Left ventricle myocardium inferior (tissue), 1 donor: ENCODE measurements at places on chromosomes 1 and 21. TPM values are rescaled to one million over a fixed set of nuclear protein-coding genes. Genes with fewer than 3 reads are reported as not detected.

The DHRS3 gene
- 89.7 TPM for total RNA-seq

DNA sequence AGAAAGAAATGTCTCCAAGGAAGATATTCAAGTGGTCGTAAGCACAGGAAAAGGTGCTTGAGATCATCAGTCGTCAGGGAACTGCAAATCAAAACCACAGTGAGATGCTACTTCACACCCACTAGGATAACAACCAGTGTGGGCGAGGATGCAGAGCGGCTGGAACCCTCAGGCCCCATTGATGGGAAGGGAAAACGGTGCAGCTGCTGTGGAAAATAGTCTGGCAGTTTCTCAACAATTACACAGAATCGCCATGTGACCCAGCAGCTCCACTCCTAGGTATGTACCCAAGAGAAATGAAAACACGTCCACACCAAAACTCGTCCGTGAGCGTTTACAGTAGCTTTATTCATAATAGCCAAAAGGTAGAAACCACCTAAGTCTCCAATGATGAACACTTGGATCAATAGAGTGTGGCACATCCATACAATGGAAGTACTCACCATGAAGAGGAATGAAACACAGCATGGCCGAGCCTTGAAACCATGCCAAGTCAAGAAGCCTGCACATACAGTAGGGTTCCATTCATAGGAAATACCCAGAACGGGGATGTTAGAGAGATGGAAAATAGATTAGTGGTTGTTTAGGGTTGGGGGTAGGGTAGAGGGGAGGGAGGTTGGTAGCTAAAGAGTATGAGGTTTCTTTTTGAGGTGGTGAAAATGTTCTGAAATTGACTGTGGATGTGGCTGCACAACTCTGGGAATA is 6.1 kb downstream of the DFFB start:
- H3K27ac ChIP-seq = no peak overlapping the region
- no peaks in the 10 kb centered on the region for H3K27me3 ChIP-seq
- DNase-seq = no peak
- peaks cover 25% of the 10 kb centered on the region for H3K36me3 ChIP-seq
- peaks cover 2% of the 10 kb centered on the region for H3K4me1 ChIP-seq

GRCh38 chr1:26829184-26829911 is 2.9 kb downstream of the ZDHHC18 start:
- peak overlapping the region; percentile 88 for H3K4me3 ChIP-seq
- peak overlapping the region; percentile 86 for H3K27ac ChIP-seq
- no peak for DNase-seq
- H3K36me3 ChIP-seq = peaks cover 29% of the 10 kb centered on the region
- H3K4me1 ChIP-seq = peaks cover 46% of the 10 kb centered on the region
- no peaks in the 10 kb centered on the region for H3K27me3 ChIP-seq

GRCh38 chr1:214552174-214552608 is 789 bp upstream of the PTPN14 start:
- H3K4me1 ChIP-seq = peaks cover 55% of the 10 kb centered on the region
- H3K27me3 ChIP-seq = no peaks in the 10 kb centered on the region
- H3K27ac ChIP-seq = peak overlapping the region; percentile 100
- H3K4me3 ChIP-seq = peak overlapping the region; percentile 88

The DNAJC28 gene
- total RNA-seq = 6.5 TPM

The CD1B gene
- total RNA-seq = not detected

DNA sequence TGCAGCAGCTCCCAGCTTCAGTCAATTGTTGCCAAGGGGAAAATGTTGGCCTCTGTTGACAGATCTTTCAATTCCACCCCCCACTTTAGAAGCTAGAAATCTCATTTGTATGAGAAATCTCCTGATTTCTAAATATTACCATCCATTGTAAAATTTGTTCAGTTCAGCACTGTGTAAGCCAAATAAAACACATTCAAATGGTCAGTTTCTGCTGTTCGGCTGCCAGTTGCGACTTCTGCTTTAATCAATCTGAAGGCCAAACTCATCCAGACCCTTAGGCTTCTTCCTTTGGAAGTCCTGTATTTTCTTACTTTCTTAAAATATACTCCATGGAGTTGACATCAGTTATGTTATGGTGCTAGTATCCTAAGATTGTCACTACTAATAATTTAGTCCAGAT is 281.2 kb upstream of the ZRANB2 start:
- no peak overlapping the region for H3K27ac ChIP-seq
- no peak for DNase-seq
- no peaks in the 10 kb centered on the region for H3K27me3 ChIP-seq
- H3K4me1 ChIP-seq = no peaks in the 10 kb centered on the region
- no peaks in the 10 kb centered on the region for H3K36me3 ChIP-seq

GRCh38 chr1:178344513-178345091 is 152.2 kb downstream of the CLEC20A start:
- peak overlapping the region; percentile 28 for H3K4me3 ChIP-seq
- peaks cover 76% of the 10 kb centered on the region for H3K4me1 ChIP-seq
- no peaks in the 10 kb centered on the region for H3K36me3 ChIP-seq

The ADORA1 gene
- 16.4 TPM for total RNA-seq

- H3K4me3 ChIP-seq = no peak overlapping the region
- H3K27me3 ChIP-seq = no peaks in the 10 kb centered on the region
- peaks cover 75% of the 10 kb centered on the region for H3K4me1 ChIP-seq
These were observed 38.8 kb downstream of the RCAN1 start for GRCh38 chr21:34576041-34576511.

The SPATA45 gene
- not detected for total RNA-seq

GRCh38 chr1:210773450-210773849 is 360.5 kb downstream of the KCNH1 start:
- no peaks in the 10 kb centered on the region for H3K4me1 ChIP-seq
- H3K36me3 ChIP-seq = no peaks in the 10 kb centered on the region
- no peaks in the 10 kb centered on the region for H3K27me3 ChIP-seq
- H3K4me3 ChIP-seq = no peak overlapping the region
- DNase-seq = no peak

The SUSD4 gene
- 2.5 TPM for total RNA-seq

DNA sequence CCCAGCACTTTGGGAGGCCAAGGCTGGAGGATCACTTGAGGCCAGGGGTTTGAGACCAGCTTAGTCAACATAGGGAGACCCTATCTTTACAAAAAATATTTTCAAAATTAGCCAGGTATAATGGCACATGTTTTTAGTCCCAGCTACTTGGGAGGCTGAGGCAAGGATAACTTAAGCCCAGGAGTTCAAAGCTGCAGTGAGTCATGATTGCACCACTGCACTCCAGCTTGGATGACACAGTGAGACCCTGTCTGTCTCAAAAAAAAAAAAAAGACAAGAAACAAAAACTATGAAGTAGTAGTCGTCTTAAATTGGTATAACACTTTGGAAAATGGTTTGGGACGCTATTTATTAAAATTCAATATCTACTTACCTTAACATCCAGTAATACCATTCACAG is 7.7 kb downstream of the AIM2 start:
- peaks cover 2% of the 10 kb centered on the region for H3K4me1 ChIP-seq
- H3K27ac ChIP-seq = no peak overlapping the region
- no peak for DNase-seq
- H3K27me3 ChIP-seq = no peaks in the 10 kb centered on the region

The FCRL6 gene
- total RNA-seq = 0.33 TPM

- H3K36me3 ChIP-seq = peaks cover 7% of the 10 kb centered on the region
- peaks cover 81% of the 10 kb centered on the region for H3K4me1 ChIP-seq
- no peak for DNase-seq
- H3K4me3 ChIP-seq = peak overlapping the region; percentile 40
- no peaks in the 10 kb centered on the region for H3K27me3 ChIP-seq
These were observed 20.0 kb downstream of the AHCYL1 start for GRCh38 chr1:110004583-110004982.

GRCh38 chr1:54028306-54029251 is 10.6 kb upstream of the LDLRAD1 start:
- H3K27ac ChIP-seq = peak overlapping the region; percentile 4
- DNase-seq = no peak
- H3K4me1 ChIP-seq = peaks cover 14% of the 10 kb centered on the region
- H3K4me3 ChIP-seq = no peak overlapping the region
- H3K27me3 ChIP-seq = no peaks in the 10 kb centered on the region
- peaks cover 37% of the 10 kb centered on the region for H3K36me3 ChIP-seq

DNA sequence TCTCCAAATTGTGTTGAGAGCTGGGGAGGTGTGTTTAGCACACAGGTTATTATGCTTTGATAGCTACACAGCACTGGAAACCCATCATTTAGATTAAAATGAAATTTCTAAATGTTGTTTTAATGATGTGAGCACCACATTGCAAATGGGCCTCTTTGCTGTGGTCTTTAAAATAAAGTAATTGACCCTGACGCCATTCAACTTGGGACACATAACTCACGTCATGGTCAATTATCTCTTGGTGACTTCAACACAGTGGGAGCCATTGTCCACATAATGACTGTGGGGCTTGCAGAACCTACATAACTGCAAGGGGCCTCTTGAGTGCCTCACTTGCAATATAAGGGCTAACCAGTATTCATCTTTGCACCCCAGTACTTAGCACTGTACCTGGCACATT is 280.4 kb downstream of the HLX start:
- H3K27me3 ChIP-seq = no peaks in the 10 kb centered on the region
- DNase-seq = no peak
- H3K36me3 ChIP-seq = no peaks in the 10 kb centered on the region
- H3K27ac ChIP-seq = no peak overlapping the region
- peaks cover 14% of the 10 kb centered on the region for H3K4me1 ChIP-seq

The AQP10 gene
- total RNA-seq = 0.16 TPM

The SLAMF7 gene
- total RNA-seq = 0.36 TPM

The ITLN2 gene
- total RNA-seq = 0.19 TPM

GRCh38 chr1:21666576-21667320 is 2.4 kb downstream of the RAP1GAP start:
- H3K27me3 ChIP-seq = peaks cover 75% of the 10 kb centered on the region
- peak overlapping the region; percentile 75 for H3K27ac ChIP-seq
- DNase-seq = no peak
- no peaks in the 10 kb centered on the region for H3K36me3 ChIP-seq

- H3K4me1 ChIP-seq = peaks cover 11% of the 10 kb centered on the region
- DNase-seq = no peak
- no peaks in the 10 kb centered on the region for H3K27me3 ChIP-seq
- peaks cover 13% of the 10 kb centered on the region for H3K36me3 ChIP-seq
These were observed 14.6 kb downstream of the ADSS2 start for GRCh38 chr1:244437086-244437468.

GRCh38 chr1:171185091-171185490 is at the start of gene FMO2:
FMO2 (plus strand) TSS chr1:171185300; CDS start chr1:171185714, 414 bp downstream.
- H3K36me3 ChIP-seq = no peaks in the 10 kb centered on the region
- no peak for DNase-seq
- H3K4me1 ChIP-seq = peaks cover 13% of the 10 kb centered on the region

- no peaks in the 10 kb centered on the region for H3K27me3 ChIP-seq
- no peaks in the 10 kb centered on the region for H3K36me3 ChIP-seq
- no peak for DNase-seq
- H3K4me1 ChIP-seq = no peaks in the 10 kb centered on the region
These were observed 2119.0 kb downstream of the MRPL39 start for GRCh38 chr21:23488245-23488644.

The TENT5C gene
- total RNA-seq = 14.9 TPM

DNA sequence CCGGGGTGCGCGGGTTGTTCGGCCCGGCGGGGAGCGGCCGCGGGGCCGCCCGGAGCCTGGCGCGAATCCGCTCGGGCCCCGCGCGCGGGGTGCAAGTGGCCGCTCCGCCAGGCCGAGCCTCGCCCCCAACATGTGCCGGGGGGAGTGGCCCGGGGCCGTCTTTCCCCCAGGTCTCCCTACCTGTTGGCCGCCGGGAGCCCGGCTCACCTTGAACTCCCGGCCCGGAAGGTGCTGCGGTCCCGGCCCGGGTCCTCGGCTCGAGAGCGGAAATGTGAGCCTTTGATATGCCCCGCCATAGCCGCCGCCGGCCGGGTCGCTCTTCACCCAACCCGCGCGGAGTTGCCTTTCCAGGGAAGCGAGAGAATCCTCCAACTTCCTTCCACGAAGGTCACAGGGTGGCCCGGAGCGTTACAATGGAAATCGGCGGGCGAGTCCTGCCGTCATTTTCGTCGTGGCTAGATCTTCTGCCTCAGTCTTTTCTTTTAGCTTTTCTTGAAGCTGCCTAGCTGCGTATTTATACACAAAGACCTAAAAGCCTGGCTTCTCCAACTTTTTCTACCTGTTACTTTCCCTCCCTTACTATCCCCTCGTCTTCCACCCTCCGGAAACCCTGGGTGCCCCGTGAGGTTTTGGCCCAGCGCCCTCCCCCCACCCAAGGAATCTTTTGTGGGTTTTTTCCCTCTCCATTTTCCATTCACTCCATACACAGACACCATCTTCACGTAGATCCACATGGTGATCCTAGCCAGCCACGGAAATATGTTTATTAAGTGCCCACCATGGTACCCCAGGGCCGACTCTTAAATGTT is 867 bp downstream of the PTGFRN start:
- peak overlapping the region; percentile 85 for H3K4me3 ChIP-seq
- no peaks in the 10 kb centered on the region for H3K27me3 ChIP-seq
- DNase-seq = peak; percentile 55
- no peaks in the 10 kb centered on the region for H3K36me3 ChIP-seq
- H3K27ac ChIP-seq = peak overlapping the region; percentile 92

GRCh38 chr1:185156288-185156853 is 382 bp downstream of the TRMT1L start:
- peak overlapping the region; percentile 98 for H3K27ac ChIP-seq
- no peaks in the 10 kb centered on the region for H3K27me3 ChIP-seq
- H3K36me3 ChIP-seq = peaks cover 5% of the 10 kb centered on the region
- no peak for DNase-seq
- H3K4me3 ChIP-seq = peak overlapping the region; percentile 79

DNA sequence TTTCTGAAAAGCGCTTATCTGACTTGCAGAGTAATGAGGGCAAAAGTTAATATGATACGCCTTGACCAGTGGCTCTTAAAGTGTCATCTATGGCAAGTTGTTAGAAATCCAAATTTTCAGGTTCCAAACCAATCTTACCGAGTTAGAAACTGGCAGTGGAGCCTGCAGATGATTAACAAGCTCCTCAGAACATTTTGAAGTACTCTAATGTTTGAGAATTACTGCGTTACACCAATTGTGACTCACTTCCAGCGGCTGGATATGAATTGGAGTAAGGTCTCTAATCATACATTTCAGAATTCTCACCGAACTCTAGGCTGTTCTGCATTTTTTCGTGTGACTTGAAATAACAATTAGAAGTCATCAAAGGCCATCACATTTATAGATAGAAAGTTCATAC is 73.5 kb upstream of the TMPRSS15 start:
- H3K27me3 ChIP-seq = no peaks in the 10 kb centered on the region
- no peak for DNase-seq
- no peak overlapping the region for H3K4me3 ChIP-seq
- no peak overlapping the region for H3K27ac ChIP-seq
- no peaks in the 10 kb centered on the region for H3K4me1 ChIP-seq

- peaks cover 31% of the 10 kb centered on the region for H3K36me3 ChIP-seq
- H3K27ac ChIP-seq = no peak overlapping the region
- peaks cover 43% of the 10 kb centered on the region for H3K4me1 ChIP-seq
- no peak for DNase-seq
These were observed 55.7 kb downstream of the LRRC8C start for GRCh38 chr1:89688607-89689006.

DNA sequence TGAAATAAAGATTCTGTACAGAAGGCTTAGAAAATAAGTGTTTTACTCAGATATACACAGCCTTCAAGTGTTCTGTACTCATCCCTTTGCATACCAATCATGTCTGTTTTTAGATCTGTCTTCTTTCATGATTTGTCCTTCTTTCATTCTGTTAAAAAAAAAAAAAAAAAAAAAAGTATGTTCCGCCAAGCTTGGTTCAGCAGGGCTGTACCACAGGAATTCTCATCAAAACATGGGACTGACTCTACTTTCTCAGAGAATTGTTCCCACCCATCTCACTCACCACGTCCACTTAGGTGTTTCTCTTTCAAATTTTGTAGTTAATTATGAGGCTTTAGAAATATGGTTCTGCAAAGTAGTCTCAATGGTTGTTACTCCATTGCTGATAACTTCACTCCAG is 119.0 kb downstream of the AK5 start:
- H3K4me1 ChIP-seq = no peaks in the 10 kb centered on the region
- H3K27ac ChIP-seq = no peak overlapping the region
- no peaks in the 10 kb centered on the region for H3K36me3 ChIP-seq
- no peak for DNase-seq
